ENCODE measurements at places on chromosomes 12 and 14.

DNA sequence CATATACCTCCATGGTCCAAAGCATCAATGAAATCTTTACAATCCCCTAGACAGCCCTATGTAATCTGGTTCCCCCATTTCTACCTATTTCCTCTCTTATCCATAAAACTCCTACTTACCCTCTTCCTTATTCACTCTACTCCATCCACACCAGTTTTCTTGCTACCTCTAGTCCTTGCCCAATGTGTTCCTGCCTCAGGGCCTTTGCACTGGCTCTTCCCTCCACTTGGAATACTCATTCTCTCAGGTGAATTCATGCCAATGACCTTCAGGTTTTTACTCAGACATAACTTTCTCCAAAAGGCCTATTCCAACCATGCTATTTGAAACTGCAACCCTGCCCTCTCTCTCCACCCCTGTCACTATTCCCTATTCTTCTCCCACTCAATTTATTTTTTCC lies 138.7 kb upstream of the KRR1 start:
- DNase-seq, result no peak

GRCh38 chr12:65972149-65972548 lies 147.9 kb downstream of the HMGA2 start:
- no peak for DNase-seq

- peak; percentile 88 for DNase-seq
These were observed 29.0 kb upstream of the AMN start for GRCh38 chr14:102893452-102893851.

DNA sequence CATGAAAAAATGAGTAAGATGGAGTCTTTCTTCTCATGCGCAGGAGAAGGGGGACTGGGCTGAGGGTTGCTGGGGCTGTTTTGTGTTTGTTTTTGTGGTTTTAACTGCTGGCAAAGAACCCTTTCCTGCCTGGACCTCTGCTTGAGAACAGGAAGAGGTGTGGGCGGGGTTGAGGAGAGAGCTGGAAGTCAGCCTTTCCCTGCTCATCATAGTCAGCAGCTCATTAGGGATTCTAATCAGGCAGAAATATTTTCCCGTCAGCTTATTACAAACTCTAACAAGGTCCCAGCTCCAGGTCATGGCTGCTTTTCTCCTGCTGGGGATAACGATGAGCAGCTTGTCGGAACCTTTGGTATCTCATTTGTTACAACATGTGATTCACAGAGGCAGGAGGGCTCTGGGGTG lies 185.0 kb upstream of the NRXN3 start:
- peak; percentile 15 for DNase-seq
